ENCODE measurements at places on chromosomes 3 and 15. TPM values are rescaled to one million over a fixed set of nuclear protein-coding genes. Genes with fewer than 3 reads are reported as not detected.

GRCh38 chr3:156176629-156177210 is 56.3 kb downstream of the KCNAB1 start:
- no peak for DNase-seq

- no peak for DNase-seq
Observed at GRCh38 chr3:30259730-30260129, 346.7 kb upstream of the TGFBR2 start.

- no peak for DNase-seq
Observed at GRCh38 chr3:195075199-195075940, 195.6 kb downstream of the XXYLT1 start.

DNA sequence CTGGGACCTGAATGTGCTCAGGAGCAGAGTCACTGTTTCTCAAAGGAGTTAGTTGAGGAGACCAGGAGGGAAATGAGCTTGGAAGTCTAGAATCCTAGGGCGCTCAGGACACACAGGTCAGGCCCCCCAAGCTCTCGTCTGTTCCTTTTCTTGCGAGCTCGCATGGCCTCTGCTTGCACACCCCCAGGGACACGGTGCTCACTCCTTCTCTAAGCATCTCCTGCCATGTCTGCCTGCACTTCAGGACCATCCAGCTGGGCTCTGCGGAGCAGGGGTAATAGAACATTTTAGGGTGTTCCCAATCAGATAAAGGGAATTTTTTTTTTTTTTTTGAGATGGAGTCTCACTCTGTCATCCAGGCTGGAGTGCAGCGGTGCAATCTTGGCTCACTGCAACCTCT is 213.2 kb downstream of the XXYLT1 start:
- no peak for DNase-seq

DNA sequence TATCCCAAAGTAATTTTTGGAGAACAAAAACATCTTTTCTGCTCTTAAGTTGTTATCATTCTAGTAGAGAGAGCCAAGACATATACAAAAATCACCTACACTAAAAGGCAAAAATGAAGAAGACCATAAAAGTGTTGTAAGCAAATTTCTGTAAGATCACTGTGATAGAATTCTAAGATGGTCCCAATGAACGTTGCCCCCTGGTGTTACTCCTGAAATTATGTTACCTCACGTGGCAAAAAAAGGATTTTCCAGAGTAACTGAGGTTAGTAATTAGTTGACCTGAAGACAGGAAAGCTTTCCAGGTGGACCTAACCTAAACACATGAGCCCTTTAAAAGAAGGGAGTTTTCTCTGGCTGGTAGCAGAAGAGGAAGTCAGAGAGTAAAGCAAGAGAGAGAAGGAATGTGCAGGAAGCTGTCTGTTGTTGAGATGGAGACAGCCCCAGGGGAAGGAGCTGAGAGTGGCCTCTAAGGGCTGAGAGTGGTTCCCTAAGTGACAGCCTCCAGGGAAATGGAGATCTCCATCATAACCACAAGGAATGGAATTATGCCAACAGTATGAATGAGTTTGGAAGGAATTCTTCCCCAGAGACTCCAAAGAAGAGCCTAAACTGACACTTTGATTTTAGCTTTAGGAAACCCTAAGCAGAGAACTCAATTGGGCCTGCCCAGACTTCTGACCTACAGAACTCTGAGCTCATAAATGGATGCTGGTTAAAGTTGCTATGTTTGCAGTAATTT is 205.9 kb downstream of the CD47 start:
- no peak for DNase-seq

The CACNA1D gene
- 0.34 TPM for total RNA-seq

The EFHB gene
- 0.30 TPM for total RNA-seq

The ZMYND10 gene
- 0.71 TPM for total RNA-seq

The FBXO40 gene
- 57.2 TPM for total RNA-seq

The SMCO1 gene
- total RNA-seq, result 10.3 TPM

Measured in psoas muscle (tissue), 8 donors.